Stimulated activated CD4-positive, alpha-beta T cell treated with anti-CD3 and anti-CD28 coated beads, Interleukin-4, amount 100 ng/mL, for 48 hours (primary cell): ENCODE measurements at places on chromosomes 6 and 20.

GRCh38 chr6:112342511-112342910 is 4.6 kb upstream of the RFPL4B start:
- DNase-seq = no peak

DNA sequence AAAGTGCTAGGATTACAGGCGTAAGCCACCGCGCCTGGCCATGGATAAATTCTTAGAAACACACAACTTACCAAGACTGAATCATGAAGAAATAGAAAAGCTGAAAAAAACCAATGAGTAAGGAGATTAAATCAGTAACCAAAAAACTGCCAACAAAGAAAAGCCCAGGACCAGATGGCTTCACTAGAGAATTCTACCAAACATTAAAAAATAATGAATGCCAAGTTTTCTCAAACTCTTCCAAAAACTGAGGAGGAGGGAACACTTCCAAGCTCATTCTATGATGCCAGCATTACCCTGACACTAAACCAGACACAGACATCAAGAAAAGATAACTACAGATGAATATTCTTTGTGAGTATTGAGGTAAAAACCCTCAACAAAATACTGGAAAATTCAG is 44.3 kb downstream of the USP49 start:
- DNase-seq = no peak

- no peak for DNase-seq
Observed at GRCh38 chr20:7841971-7842310, 98.3 kb downstream of the HAO1 start.

GRCh38 chr20:63255931-63256704 is 1.9 kb upstream of the NKAIN4 start:
- DNase-seq = no peak

DNA sequence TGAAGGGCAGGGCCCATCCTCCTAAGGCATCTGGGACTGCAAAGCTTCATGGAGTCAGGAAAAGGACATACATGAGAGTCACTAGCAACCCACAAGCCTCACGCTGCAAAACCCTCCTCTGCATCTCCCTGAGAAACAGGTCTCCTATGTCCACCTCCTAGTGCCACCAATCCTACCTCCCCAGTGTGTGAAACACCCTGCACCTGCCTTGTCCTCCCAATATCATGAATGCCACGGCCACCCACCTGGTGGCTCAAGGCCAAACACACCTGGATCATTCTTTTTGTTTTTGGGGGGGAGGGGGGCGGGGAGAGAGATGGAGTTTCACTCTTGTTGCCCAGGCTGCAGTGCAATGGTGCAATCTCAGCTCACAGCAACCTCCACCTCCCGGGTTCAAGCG is 90.5 kb downstream of the ZMYND8 start:
- no peak for DNase-seq

GRCh38 chr6:31353384-31353945 is 3.5 kb downstream of the HLA-B start:
- DNase-seq = no peak

DNA sequence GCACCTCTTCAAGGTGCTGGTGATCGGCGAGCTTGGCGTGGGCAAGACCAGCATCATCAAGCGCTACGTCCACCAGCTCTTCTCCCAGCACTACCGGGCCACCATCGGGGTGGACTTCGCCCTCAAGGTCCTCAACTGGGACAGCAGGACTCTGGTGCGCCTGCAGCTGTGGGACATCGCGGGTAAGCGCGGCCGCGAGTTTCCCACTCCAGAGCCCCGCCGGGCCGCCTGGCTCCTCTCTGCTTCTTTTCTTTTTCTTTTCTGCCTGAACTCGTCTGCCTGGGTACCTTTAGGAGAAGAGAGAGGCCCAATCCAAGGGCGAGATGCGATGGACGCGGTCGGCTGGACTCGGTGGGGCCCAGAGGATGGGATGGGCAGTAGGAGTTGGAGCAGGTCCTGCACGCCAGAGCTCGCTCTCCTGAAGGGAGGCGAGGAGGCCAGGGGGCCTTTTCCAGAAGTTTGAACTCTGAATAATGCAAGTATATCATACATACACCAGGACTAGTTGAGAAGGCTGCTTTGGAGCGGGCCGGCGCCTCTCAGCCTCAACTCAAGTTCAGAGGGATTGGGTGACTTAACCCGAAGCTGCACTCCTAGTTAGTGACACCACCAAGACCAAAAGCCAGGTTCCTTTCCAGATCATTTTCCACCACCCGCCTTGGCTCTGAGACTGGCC is 445 bp downstream of the RAB32 start:
- DNase-seq = no peak

GRCh38 chr6:142374965-142375733 is 73.3 kb downstream of the ADGRG6 start:
- DNase-seq = no peak

GRCh38 chr20:51432251-51432784 is 110.2 kb downstream of the NFATC2 start:
- no peak for DNase-seq

DNA sequence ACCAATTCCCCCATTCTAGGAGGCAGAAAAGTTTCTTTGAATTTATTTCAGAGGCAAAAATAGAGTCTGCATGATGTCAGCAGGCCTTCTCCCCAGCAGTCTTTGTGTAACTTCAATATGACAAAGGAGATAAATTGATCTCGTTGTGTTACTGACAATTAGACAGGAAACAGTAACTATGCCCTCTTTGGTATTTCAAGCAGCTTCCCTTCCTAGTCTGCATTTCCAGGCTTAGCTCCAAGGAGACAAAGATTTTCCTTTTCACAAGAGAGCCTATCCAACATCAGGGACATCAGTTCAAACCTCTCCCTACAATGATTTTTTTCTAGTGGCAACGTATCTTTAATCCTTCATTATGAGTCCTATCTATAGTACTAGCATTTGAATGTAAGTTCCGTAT is 245.9 kb upstream of the HSF2 start:
- DNase-seq = no peak

DNA sequence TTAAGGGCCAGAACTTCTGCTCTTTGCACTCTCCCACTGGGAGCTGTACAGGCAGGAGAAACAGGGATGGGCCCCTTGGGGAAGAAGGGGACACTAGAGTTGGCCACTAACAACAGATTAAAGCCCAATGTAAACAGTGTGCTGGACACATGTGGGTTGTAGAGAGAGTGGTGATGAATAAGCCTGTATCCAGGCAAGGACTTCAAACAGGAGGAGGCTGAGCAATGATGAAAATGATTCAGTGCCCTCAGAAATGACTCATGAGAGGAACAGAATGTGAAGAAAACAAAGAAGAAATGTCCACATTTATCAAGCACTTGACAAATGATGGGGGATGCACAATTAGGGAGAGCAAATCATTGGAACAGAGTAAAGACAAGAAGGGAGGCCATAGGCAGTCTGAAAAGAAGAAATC is 242.3 kb downstream of the TBX18 start:
- DNase-seq = no peak

DNA sequence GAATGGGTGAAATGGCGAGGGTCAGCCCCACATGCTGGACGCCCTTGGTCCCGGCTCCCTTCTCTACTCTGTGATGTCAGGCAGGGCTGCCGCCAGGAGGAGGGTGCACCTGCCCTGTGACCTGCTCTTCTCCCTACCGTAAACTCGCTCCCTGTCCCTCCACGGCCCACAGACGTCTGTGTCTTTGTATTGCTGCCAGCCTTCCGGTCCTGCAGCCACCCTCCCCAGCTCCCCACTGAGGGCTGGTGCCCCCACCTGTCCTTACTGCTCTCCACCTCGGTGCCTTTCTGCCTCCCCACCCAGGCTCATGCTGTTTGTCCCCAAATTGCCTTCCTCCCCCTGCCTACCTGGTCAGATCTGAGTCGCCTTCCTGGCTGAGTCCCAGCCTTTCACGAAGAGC is 4.1 kb upstream of the CCR6 start:
- DNase-seq = no peak

DNA sequence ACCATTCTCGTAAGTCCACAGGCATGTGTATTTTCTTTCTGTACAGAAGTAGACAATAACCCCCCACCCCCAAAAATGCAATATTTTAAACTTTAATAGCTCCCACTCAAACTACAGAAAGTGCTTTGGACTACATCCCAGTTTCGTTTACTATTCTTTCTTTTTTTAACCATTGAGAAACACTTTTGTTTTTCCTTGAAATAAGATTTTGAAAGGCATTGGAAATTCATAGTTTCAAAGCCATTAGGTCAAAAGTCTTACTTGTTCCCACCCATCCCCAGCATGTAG is 140.0 kb downstream of the KIF16B start:
- no peak for DNase-seq

- no peak for DNase-seq
Observed at GRCh38 chr6:33165581-33166258, 26.5 kb downstream of the COL11A2 start.

- no peak for DNase-seq
Observed at GRCh38 chr6:18656506-18656905, 269.4 kb downstream of the RNF144B start.

GRCh38 chr6:43254138-43254817 is 11.0 kb downstream of the TTBK1 start:
- no peak for DNase-seq

DNA sequence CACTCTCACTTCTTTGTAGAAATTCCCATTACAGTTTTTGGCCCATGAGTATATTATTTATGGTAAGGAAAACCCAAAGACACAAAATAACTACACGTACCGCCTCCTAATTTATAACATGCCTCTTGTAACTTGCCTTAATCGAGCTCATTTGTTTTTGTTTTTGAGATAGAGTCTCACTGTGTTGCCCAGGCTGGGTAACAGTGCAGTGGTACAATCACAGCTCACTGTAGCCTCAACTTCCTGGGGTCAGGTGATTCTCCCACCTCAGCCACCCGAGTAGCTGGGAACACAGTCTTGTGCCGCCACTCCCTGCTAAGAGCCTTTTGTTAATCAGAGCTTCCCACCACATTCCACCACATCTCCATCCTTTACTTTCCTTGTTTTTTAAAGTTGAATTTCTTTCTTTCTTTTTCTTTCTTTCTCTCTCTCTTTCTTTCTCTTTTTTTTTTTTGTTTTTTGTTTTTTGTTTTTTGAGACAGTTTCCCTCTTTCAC is 15.5 kb downstream of the ASIP start:
- DNase-seq = no peak

DNA sequence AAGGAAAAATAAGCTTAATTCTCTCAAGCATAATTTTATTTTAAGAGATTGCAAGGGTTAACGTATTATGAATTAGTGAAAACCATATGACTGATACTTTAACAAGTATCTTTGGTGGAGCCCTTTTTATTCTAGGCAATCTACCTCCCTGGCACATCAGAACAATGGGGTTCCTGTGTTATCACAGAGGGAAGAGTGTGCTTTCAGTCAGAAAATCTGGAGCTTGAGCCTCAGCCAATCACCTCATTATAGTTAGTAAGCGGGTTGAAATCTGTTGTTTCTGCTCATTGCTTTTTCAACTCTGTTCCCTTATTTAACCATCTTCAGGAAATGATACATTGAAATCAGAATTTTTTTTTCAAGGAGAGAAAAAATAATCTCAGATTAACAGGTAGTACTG is 391 bp downstream of the ADGRF1 start:
- DNase-seq = no peak

- no peak for DNase-seq
Observed at GRCh38 chr6:161744211-161745067, 470.6 kb upstream of the AGPAT4 start.

DNA sequence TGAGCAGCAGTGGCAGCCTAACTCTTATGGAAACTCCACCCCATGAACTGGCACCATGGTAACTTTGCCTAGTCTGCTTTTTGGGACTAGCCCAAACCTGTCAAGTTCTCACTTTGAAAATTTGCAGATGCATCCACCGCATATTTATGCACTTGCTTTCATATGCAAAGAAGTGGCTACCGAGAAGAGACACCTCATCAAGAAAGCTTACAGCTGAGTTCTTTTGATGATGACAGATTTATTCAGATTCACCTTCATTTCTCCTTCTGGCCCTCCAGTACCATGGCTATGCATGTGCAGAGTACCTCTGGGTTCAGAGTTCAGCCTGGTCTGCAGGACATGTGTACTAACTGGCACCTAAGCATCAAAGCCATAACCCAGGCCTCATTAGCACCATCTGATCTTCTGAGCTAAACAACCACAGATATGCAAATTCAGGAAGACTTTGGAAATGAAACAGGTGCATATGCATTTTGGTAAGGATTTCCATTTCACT is 154.3 kb upstream of the TENT5A start:
- no peak for DNase-seq

- DNase-seq = no peak
Observed at GRCh38 chr6:66265737-66266136, 558.7 kb upstream of the EYS start.

DNA sequence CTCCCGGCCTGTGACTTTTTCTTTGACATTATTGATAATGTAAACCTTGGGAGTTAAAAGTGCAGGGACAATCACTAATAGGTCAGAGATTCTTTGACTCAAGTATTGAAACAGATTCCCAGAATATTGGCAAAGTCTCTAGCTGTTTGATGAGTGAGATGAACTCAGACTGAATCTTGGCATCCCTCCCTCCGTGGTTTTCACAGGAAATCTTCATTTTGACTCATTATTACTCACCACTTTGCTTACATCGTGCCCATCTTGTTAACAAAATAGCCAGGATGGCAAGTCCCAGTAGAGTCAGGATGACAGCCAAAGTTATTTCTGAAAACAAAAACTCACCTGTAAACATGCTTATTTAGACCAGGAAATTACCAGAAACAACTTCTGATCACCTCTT is 2.0 kb downstream of the TSBP1 start:
- DNase-seq = no peak

- no peak for DNase-seq
Observed at GRCh38 chr6:160081398-160081797, 40.2 kb upstream of the SLC22A1 start.

- no peak for DNase-seq
Observed at GRCh38 chr6:160437775-160438174, 89.6 kb downstream of the SLC22A3 start.

GRCh38 chr6:39702265-39702664 is 22.9 kb downstream of the KIF6 start:
- DNase-seq = no peak

GRCh38 chr20:38191654-38192053 is 26.6 kb upstream of the TGM2 start:
- no peak for DNase-seq

GRCh38 chr6:157681041-157681650 is 141.9 kb upstream of the SNX9 start:
- no peak for DNase-seq

- DNase-seq = no peak
Observed at GRCh38 chr20:33165416-33166055, 2.4 kb upstream of the BPIFA2 start.

GRCh38 chr6:143707697-143708096 is 29.9 kb downstream of the PHACTR2 start:
- no peak for DNase-seq
